ENCODE measurements at places on chromosomes 6 and 20.

GRCh38 chr6:126027601-126028000 is 41.3 kb downstream of the TRMT11 start:
- no peak for DNase-seq

GRCh38 chr6:137389150-137389704 is 105.0 kb downstream of the OLIG3 start:
- no peak for DNase-seq

- no peak for DNase-seq
These were observed 114.9 kb downstream of the EPHA7 start for GRCh38 chr6:93304505-93304904.

- DNase-seq = no peak
These were observed 31.9 kb upstream of the EIF2S2 start for GRCh38 chr20:34143951-34144350.

GRCh38 chr6:146913842-146914488 is 290.3 kb upstream of the STXBP5 start:
- peak; percentile 94 for DNase-seq

DNA sequence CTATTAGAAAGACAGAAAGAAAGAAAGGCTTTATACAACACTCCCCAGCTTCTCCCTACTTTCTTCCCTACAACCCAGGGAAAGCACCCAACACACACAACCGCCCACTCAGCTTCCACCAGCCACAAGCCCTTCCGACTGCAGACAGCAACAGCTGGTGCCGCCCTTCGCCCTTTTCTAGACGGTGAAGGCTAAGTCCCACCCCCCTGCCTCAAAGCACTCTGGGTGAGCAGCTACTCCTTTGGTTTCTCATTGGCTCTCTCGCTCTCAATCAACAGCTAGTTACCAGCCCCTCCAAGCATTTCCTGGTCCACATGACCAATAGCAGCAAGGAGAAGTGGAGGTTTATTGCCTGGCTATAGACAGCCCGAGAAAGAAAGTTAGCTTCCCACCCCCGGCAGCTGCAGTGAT is 230.1 kb upstream of the MOCS1 start:
- peak; percentile 72 for DNase-seq

- no peak for DNase-seq
These were observed 701.8 kb upstream of the FLRT3 start for GRCh38 chr20:15039088-15039752.

DNA sequence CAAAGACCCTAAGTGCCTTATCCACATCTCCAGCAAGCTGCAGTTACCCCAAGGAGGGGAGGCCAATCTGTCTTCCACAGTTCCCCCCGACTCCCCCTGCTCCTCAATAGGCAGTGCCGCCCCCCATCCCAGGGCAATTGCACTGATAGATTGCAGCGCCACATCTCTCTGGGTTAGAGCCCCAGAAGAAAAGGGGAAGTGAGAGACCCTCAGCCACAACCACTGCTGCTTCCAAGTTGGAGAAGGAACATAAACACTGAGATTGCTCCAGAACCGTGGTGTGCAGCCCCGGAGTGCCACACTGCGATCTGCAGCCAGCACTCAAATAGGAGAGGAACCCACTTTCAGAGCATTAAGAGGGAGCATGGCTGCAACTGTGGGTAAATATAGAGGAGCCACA is 101.5 kb downstream of the RWDD2A start:
- peak; percentile 74 for DNase-seq

GRCh38 chr20:2026514-2026913 is 32.7 kb upstream of the PDYN start:
- no peak for DNase-seq

DNA sequence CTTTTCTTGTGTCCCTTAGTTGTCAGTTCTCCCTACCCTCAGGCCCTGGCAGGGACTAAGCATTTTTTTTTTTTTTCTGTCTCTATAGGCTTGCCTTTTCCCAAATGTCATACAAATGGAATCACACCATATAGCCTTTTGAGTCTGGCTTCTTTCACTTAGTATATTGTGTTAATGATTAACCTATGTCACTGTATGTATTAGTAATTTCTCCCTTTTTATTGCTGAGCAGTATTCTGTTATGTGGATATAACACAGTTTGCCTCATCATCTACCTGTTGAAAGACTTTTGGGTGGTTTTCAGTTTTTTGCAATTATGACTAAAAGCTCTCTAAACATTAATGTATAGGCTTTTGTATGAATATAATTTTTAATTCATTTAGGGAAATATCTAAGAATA is 16.0 kb upstream of the FBXO30 start:
- no peak for DNase-seq

DNA sequence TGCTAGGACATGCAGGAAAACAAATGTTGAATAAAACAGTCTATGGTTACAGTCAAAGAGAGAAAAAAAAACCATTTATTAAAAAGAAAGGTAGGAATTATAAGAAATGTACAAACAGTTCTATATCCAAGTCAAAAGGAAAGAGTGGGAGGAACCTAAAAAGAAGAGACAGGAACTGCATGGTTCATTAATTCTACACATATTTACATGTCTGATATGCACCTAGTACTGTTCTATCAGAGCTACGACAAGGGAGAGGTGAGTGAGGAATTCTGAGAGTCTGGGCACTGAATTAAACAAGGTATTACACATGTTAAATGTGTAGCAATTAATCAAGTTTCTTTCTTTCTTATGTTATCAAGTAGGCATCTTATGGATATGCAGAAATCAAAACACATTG is 41.9 kb downstream of the SYCP2 start:
- DNase-seq = no peak

GRCh38 chr20:22977047-22977785 is 57.9 kb upstream of the SSTR4 start:
- DNase-seq = no peak

DNA sequence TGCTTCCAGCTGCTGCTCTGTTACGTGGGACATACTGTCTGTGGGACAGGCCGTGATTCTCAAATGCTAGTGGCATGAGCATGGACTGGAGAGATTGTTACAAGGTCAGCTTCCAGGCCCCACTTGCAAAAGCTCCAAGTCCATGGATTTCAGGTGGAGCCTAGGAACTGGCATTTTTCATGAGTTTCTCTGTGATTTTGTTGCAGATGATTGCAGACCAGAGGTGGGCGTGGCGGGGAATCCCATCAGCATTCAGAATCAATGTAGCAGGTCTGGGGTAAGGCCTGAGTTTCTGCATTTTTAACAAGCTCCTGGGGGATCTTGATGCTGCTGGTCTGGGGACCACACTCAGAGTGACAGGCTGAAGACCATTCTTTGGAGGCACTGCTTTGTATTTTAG is 2.4 kb upstream of the CDH4 start:
- DNase-seq = no peak

- DNase-seq = no peak
These were observed 23.9 kb upstream of the YWHAB start for GRCh38 chr20:44861531-44862006.

DNA sequence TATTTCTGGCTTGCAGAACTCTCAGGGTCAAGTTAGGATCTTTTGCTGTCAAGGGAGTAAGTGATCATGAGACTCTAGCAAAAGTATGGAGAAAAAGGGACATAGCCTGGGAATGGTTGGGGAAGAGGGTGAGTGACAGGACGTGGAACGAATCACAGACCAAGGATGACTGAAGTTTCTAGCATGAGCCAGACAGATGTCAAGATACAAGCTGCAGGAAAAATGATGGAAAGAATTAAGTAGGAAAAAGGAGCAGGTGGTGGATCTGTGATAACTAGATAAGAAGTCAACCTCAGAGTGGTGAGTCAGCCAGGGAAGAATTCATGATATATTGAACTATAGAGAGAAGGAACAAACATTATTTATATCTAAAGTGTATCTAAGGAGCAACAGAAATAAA is 159.8 kb upstream of the SYNDIG1 start:
- no peak for DNase-seq

DNA sequence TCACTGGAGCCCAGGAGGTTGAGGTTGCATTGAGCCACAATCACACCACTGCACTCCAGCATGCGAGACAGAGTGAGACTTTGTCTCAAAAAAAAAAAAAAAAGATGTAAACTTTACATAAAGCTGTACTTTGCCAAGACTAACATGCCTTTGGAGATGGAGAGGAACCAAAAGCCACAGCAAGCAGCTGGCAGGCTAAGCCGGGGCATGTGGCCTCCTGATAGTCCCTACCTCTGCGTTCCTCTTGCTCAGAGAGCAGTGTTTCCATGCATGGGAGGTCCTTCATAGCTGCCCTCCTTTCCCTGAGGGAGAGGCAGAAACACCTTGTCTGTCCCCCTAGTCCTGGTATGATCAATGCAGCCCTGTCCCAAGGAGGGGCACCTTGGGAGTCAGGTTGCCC is 35.2 kb downstream of the SPATA2 start:
- no peak for DNase-seq

GRCh38 chr6:85971238-85971637 is 328.6 kb upstream of the SYNCRIP start:
- DNase-seq = no peak

DNA sequence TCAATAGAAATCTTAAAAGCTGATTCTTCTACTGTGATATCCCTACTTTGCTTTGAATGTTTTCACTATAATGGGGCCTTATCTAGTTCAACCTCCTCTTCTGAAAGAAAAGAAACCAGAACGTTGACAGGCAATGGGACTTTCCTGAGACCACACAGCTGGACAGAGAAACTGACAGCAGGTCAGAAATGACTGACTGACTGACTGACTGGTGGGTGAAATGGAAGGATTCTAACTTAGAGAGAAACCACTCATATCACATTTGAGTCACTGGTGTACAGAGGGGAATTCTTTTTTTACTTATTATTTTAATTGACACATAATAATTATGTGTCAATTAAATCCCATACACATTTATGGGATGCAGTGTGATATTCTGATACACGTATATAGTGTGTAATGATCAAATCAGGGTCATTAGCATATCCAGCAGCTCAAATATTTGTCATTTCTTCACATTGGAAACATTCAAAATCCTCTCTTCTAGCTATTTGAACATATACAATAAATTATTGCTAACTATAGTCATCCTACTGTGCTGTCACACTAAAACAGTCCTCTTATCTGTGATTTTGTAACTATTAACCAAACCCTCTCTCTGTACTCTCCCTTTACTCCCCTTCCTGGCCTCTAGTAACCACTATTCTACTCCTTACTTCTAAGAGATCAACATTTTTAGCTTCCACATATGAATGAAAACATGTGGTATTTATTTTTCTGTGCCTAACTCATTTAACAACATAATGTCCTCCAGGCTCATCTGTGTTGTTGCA is 64.8 kb upstream of the NRSN1 start:
- DNase-seq = no peak

DNA sequence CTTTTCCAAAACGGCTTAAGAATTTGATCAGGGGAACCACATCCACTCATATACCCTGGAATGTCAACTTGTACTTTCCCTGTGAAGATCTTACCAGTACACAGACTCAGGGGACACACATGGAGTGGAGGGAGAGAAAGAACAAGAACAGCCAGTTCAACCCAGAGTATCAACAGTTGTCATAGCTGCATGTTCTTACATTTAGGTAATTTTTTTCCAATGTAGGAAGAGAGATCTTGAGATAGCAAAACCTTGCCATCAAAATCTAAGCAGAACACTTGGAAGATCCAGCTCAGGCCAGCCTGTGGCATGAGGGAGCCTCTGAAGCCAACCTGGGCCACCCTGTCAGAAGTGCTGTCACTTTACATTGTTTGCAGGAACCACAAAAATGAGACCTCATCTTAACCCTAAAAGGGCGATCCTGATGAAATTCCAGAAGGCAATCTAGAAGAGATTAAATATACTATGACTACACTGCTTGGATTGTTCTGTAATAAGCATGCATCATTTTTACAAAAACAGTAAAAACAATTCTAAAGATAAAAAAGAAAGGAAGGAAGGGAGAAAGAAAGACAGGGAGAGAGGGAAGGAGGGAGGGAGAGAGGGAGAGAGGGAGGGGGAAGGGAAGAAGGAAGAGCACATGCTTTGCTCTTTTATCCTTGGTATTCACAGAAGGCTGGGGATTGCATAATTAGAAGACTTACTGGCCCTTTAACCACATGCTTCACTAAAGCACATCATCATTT is 124.7 kb upstream of the TCF21 start:
- no peak for DNase-seq

GRCh38 chr6:157571269-157571668 is 190.3 kb downstream of the ZDHHC14 start:
- DNase-seq = no peak

DNA sequence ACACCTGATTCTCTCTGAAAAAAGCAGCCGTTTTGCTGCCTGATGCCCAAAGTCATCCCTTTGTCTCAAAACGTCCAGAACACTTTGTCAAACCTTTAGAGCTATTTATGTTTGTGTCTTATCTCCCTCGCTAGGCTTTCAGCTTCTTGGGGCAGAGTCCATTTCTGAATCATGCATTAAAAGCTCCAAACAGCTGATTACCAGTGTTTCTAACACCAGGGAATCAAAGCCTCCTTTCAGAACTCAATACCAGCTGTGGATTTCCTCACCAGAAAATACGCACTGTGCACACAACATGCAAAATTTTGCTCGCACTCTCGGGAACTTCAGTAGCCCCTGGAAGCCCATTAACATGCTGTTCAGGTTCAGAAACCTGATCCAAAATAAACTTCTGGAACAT is 333.3 kb downstream of the HACE1 start:
- no peak for DNase-seq

DNA sequence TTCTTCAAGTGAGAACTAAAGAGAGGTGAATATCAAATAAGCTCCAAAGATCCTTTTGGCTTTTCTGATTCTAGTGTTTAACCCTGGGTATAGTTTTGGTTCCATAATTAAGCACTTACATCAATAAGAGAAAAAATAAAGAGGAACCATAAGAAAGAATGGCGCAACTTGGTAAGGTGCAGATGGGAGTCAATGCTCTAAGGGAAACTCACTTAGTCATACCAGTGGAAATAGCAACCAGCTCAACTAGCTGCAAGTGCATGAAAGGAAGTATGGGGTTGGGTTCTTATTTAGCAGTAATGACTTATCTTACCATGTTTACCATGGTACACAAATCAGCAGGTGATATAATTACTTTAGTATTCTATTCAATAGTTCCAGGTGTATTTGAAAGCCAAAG is 296.5 kb upstream of the RUNX2 start:
- DNase-seq = no peak

DNA sequence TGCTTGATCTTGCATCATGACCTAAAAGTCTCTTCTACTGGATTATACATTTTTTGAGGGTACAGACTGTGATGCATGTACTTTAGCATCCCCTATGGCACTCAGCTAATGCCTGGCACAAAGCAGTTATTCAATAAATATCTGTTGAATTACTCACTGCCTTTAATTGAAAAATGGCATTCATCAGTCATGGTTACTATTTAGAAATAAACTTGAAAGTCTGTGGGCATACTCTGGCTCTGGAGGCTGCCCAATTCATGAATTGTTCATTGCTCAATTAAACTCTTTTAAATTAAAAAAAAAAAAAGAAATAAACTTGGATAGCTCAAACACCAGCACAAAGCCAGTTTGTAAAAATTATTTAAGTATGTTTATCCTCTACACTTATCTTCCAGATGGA is 40.0 kb downstream of the HEBP2 start:
- DNase-seq = no peak

DNA sequence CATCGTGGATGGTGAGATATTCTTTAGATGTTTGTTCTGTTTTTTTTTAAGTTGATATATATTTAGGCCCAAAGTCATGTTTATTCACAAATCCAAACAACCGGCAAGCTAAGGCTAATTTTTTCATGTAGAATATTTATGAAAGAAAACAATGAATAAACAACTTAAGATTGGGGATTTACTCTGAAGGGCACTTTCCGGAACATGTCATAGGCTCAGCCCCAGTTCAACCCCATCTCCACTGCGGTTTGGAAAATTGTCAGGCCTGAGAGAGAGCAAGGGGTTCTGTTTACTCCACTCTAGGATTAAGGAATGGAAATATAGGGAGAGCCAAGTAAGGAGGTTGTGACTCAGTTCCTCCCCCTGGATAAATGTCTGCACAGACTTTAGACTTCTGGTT is 18.3 kb downstream of the RPS6KA2 start:
- no peak for DNase-seq

Measured in chondrocyte (in vitro differentiated cells).